Glutamatergic neuron (in vitro differentiated cells): ENCODE measurements at places on chromosomes 3 and 15. TPM values are rescaled to one million over a fixed set of nuclear protein-coding genes. Genes with fewer than 3 reads are reported as not detected.

CHRM5 gene
- total RNA-seq = not detected

WWTR1 gene
- 2.3 TPM for total RNA-seq

FBXW12 gene
- 0.66 TPM for total RNA-seq

ZIC1 gene
- not detected for total RNA-seq

B3GNT5 gene
- 2.9 TPM for total RNA-seq

ALDH1A3 gene
- total RNA-seq = 2.8 TPM

FOXB1 gene
- not detected for total RNA-seq

SCG5 gene
- total RNA-seq = 46.0 TPM

GOLGA8T gene
- not detected for total RNA-seq

CAPN7 gene
- total RNA-seq = 30.2 TPM
